ENCODE measurements at places on chromosomes 7 and 10. TPM values are rescaled to one million over a fixed set of nuclear protein-coding genes. Genes with fewer than 3 reads are reported as not detected.

RSPH10B2 gene
- 0.13 TPM for total RNA-seq

STEAP1 gene
- 18.6 TPM for total RNA-seq

CEP55 gene
- 92.2 TPM for total RNA-seq

GPR15LG gene
- total RNA-seq: not detected

NEUROD6 gene
- not detected for total RNA-seq

CADPS2 gene
- total RNA-seq: 115 TPM

CLCN1 gene
- not detected for total RNA-seq

BHLHA15 gene
- total RNA-seq: 1.8 TPM

TRIM4 gene
- 14.0 TPM for total RNA-seq

SFRP4 gene
- total RNA-seq: 0.04 TPM

PAX4 gene
- not detected for total RNA-seq

STRIP2 gene
- 6.6 TPM for total RNA-seq

POU6F2 gene
- not detected for total RNA-seq

CFTR gene
- not detected for total RNA-seq

OGDHL gene
- total RNA-seq: 0.26 TPM

TRPV5 gene
- not detected for total RNA-seq

NFKB2 gene
- total RNA-seq: 17.2 TPM

HSPA12A gene
- total RNA-seq: 0.13 TPM

CYP2C19 gene
- total RNA-seq: not detected

CPA5 gene
- not detected for total RNA-seq

SMO gene
- total RNA-seq: 5.0 TPM

CALHM1 gene
- not detected for total RNA-seq

LRIT2 gene
- total RNA-seq: not detected

GLI3 gene
- total RNA-seq: 3.8 TPM

SCIN gene
- total RNA-seq: 0.18 TPM

ASB13 gene
- total RNA-seq: 13.1 TPM

FGF8 gene
- not detected for total RNA-seq

TET1 gene
- 0.21 TPM for total RNA-seq

CALD1 gene
- 308 TPM for total RNA-seq

VIPR2 gene
- total RNA-seq: not detected

CALY gene
- total RNA-seq: not detected

AFAP1L2 gene
- total RNA-seq: 7.3 TPM

CPA2 gene
- not detected for total RNA-seq

UBTD1 gene
- total RNA-seq: 58.4 TPM

ZNF273 gene
- 3.3 TPM for total RNA-seq

PRSS2 gene
- total RNA-seq: not detected
